ENCODE measurements at places on chromosomes 6 and 20.
A peak's percentile ranks its signal among the peaks of the same experiment; 100 is the strongest.

- no peak for DNase-seq
Measured at GRCh38 chr6:105896821-105897095, 189.4 kb upstream of the PRDM1 start.

DNA sequence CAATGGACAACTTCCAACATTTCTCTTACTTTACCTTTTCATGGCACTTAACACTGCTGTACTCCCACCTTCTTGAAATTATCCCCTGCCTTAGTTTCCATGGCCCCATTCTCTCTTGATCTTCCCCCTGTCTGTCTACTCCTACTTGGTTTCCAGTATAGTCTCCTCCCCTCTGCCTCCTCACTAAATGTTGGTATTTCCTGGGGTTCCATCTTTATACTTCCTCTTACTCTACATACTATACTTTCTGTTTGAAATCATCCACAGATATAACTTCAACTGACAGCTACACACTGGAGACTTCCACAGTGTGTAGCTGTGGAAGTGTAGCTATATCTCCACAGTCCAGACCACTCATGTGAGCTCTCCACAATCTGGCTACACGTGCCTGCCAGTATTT lies 13.5 kb downstream of the ZHX3 start:
- DNase-seq = no peak

DNA sequence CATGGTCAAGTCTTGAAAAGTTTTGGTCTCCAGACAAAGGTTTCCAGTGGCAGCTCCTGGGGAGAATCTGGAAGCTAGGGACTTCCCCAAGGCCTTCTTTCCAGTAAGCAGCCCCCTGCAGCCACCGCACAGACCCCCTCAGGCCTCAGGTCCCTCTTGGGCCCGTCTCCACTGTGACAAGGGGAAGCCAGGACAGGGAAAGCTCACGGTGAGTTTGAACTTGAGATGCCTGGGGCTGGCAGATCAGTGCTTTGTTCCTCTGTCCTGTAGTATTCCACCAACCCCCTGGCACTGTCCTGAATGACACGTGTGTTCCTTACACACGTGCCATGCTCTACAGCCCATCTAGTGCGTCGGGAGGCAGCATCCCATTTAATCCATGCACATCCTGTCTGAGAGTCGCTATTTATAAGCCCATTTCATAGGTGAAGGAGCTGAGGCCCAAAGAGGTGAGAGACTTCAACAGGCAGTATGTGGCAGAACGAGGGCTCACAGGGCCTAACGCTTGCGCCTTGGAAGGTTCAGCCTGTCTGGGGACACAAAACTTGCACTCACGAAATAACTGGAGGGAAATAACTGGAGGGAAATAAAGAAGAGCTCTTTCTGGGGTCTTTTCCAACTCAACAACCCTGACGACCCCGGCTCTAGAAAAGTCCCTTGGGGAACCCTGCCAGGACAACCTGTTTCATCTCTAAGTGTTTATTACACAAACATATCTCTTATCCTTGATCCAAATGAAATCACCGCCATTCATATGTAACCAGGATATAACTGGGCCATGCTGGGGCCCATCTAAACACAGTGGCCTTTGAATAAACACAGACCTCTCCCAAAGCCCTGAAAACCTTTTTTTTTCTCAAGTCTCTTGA lies 123.0 kb downstream of the BANF2 start:
- DNase-seq = no peak

DNA sequence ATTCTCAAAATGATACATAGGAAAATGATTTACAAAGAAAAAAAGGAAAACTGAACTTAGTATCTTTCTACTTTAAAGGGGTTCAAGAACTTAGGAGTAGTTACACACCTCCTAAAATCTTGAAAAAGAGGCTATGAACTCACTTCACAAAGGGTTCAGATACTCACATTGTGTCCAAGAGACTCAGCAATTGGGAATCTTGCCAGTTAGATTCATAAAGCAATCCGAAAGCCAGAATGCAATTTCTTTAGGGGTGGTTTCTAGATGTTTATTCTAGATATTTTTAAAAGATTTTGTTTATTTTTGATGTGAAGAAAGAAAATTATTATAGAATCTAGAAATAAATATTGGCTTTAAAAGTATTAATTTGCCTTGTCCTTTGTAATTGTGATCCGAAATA lies 1.7 kb upstream of the MYB start:
- no peak for DNase-seq

GRCh38 chr6:68834551-68834950 lies 199.5 kb downstream of the ADGRB3 start:
- DNase-seq = no peak

DNA sequence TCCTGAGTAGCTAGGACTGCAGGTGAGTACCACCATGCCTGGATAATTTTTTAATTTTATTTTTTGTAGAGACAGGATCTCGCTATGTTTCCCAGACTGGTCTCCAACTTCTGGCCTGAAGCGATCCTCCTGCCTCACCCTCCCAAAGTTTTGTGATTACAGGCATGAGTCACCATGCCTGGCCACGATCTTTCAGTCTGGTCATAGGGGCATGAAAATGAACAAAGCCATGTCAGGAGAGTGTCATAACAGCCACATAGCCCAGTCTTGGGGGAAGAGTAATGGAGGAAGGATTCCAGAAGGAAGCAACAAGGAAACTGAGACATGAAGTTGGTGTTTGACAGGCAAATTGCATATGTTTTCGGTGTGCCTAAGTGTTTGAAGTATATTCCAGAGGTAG lies 17.0 kb upstream of the SNX3 start:
- no peak for DNase-seq

DNA sequence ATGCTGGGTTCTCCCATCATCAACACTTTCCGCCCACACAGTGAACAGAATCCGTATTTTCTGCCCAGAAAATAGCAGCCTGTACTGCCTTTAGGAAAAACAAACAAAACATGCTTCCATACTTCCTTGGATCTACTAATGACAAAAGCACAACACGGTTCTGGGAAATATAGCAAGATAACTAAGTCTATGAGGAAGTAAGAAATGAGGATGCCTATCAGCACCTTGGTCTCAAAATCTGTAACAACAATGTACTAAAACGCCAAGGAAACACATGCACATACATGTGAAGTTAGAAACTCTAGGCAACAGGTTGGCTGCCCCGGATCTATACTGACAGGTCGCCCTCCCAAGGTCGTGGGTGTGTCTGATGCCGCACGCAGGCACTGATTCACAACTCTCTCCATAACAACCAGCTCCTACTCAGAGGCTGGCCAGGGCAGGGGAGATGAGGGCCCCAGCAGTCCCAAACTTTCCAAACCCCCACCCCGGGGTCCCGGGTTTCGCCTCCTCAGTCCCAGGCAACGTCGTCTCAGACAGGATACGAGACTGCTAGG lies 710 bp downstream of the BTBD9 start:
- DNase-seq = peak; percentile 44

- no peak for DNase-seq
Measured at GRCh38 chr20:62409931-62410745, 3.1 kb upstream of the CABLES2 start.

GRCh38 chr6:15535495-15536197 lies 127.2 kb downstream of the DTNBP1 start:
- no peak for DNase-seq

DNA sequence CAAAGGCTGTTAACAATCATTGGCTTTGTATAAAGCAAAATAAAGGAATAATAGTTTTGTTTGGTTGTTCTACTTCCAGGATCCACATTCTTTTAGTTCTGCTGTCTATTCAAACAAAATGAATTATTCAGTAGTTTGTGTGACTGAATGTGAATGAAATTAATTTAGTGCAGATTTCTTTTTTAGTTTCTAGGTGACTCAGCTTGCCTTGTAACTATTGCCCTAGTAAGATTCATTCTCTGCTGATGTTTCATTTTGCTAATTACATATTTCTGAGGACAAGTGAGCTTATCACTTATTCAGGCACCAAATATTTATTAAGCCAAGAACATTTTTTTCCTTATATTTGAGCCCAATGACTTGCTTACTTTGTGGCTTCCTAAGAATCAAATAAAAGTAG lies 46.5 kb upstream of the RIPOR2 start:
- no peak for DNase-seq

DNA sequence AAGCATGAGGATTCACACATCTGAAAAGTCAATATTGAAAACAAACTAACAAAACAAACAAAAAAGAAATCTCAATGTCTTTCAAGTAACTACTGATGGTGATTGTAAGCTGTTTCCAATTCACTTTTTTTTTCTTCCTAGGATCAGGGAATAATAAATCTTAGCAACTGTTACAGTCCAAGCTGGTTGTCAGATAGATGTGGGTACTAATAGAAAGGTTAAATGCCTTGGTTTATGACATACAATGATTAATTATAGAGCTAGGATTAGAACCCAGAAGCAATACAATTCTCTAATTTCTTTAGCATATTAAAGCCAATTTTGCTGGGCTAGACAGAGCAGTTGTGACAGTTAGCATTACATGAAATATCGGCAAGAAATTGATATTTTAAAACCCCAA lies 1301.6 kb downstream of the EPHA7 start:
- DNase-seq = no peak

DNA sequence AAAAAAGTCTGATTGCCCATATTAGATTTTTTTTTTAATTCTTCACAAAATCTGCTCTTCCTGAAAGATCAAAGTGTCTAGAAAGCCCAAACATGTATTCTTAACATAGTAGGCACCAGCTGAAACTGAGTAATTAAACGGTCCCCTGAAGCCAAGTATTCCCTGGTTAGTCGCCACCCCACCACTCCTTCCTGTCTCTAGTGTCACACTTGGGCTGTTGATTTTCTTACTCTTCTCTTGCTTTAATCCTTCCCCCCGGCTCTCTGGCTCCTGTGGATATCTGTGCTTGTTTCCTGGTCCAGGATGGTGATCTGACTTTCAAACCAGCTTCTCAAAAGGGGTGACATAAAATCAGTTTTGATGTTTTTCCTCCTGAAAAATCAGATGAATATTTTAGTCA lies 162.9 kb downstream of the QKI start:
- DNase-seq = no peak

- DNase-seq = no peak
Measured at GRCh38 chr20:53760025-53760441, 166.4 kb upstream of the ZNF217 start.

GRCh38 chr6:87396595-87397392 lies 11.0 kb upstream of the CFAP206 start:
- DNase-seq = no peak

- peak; percentile 13 for DNase-seq
Measured at GRCh38 chr6:156794546-156795354, 17.6 kb downstream of the ARID1B start.

GRCh38 chr6:43666196-43666920 lies 21.2 kb downstream of the MRPS18A start:
- no peak for DNase-seq

DNA sequence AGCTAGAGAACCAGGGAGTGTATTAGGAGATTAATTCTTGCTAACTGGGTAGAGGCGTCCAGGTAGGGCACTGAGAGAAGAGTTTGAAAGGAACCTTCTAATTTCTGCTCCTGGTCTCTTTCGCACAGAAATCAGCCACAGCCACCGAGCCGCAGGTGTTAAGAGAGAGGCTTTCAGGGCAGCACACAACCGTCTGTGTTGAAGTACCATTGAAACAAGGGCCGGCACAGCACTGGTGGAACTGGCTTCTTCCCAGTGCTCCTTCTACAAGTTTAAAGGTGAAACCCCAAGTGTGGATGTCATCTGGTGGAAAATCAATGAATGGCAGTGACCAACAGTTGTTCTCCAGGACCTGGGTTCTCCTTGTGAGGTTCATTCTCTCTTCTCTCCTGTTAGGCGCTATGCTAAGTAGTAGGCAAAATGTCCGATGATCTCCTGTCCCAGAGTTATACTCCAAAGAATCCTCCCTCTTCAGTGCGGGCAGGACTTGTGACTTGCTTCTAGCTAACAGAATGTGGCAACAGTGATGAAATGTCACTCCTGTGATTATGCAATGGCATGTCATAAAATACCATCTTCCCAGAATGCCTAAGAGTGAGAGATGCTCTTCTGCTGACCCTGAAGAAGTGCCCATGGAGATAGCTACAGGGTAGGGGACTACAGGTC lies 15.0 kb upstream of the RIN2 start:
- DNase-seq = no peak

GRCh38 chr6:32085759-32086459 lies 23.2 kb downstream of the TNXB start:
- DNase-seq = no peak

DNA sequence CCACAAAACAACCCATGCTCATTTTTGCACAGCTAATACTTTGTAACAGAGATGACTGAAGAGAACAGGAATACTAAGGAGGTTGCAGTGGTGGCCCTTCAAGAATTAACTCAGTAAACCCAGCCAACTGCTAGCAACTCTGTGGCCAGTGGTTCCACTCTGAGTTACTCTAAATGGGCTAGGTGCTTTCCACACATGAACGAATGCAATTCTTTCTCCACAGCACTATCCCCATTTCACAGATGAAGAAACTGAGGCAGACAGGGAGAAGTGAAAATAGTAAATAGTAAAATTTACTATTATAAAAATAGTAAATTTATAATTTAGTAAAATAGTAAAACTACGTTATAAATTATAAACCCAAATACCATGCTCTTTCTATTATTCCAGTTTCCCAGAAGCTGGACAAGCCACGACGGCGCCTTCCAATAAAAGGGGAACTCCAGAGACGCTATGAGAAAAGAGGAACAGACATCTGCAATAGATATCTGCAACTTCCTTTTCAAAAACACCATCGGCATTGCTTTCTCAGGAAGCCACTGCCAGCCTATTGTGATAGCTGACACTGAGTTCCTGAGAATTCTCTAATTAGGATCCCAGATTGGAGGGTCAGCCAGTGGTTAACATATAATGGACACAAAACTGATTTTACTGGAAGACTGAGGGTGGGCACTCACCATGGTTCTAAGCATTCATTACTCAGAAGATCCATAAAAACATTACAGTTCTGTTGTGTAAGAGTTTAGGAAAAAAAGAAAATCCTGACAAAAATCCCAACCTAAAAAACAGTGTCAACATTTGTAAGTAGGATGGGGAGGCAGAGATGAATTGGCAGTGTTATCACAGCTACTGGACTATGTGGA lies 16.2 kb downstream of the FKBP1A start:
- no peak for DNase-seq

- DNase-seq = no peak
Measured at GRCh38 chr6:134596191-134596590, 278.3 kb upstream of the SGK1 start.

- DNase-seq = no peak
Measured at GRCh38 chr6:122495612-122496011, 24.0 kb upstream of the SERINC1 start.

GRCh38 chr6:52390361-52390727 lies 28.4 kb downstream of the PAQR8 start:
- DNase-seq = peak; percentile 60

GRCh38 chr20:52593654-52594053 lies 378.5 kb upstream of the TSHZ2 start:
- DNase-seq = no peak

- DNase-seq = no peak
Measured at GRCh38 chr6:130178692-130179091, 44.1 kb downstream of the SAMD3 start.

DNA sequence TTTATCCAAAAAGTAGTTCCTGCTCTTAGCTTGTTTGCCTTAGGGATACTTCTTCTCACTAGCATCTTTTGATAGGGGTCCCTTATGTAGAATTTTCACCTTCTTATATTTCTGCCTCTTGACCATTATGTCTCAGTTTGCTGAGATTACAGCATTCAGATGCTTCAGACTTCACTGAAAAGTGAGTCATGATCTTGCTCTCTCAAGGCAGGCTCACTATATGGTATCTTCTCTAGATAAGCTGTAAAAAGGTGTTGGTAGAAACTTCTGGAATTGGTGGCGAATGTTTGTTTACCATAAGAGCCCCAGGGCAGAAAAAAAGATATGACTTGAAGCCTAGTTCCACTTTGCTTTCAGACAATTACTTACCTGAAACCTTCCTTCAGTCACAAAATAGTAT lies 19.7 kb downstream of the GTPBP2 start:
- DNase-seq = no peak

Data from effector memory CD4-positive, alpha-beta T cell (primary cell).